Lung microvascular endothelial cell (primary cell): ENCODE measurements at places on chromosomes 16 and 17. TPM values are rescaled to one million over a fixed set of nuclear protein-coding genes. Genes with fewer than 3 reads are reported as not detected.

DNA sequence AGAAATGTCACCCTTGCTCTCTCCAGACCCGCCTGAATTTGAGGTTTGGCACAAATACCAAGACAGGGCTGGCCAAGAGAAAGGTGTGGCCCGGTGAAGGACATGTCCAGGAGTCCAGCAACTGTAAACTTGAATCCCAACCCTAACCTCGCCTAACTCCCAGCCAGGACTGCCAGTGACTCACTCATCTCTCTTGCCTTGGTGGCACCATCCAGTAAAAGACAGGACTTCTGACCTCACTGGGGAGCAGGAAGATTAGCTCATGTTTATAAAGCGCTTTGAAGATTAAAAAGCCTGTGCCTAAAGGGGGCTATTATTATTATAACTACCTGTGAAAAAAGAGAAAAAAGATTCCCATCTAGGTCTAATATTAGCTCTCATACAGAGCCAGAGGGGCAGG lies 335.3 kb downstream of the SOX9 start:
- no peak for DNase-seq

DNA sequence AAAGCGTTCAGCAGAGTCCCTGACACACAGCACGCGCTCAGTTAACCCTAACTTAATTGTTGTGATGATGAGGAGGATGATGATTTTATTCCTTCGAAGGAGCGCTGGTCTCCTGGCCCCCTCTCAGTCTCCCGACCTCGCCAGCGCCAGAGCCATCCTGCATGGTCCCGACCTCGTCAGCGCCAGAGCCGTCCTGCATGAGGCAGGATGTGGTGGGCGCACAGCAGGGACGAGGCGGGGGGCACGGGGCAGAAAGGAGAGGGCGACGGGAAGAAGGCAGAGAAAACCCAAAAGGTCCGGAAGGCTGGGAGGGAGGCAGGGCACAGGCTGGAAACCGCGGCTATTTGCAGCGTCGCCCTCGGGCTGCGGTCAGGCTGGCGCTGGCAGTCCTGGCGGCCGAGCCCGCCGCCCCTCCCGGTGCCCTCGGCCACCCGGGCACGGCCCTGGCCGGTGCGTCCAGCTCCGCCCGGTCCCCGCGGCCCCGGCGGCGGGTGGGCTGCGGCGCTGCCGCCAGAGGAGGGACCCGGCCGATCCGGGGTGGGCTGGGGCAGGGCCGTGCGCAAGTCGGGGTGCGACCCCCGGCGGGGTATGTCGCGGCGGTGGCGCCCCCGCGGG lies 3.0 kb upstream of the TAC4 start:
- DNase-seq, result peak; percentile 27

Gene SPNS2
- total RNA-seq, result 36.6 and 71.4 TPM in 2 replicates

Gene HS3ST3B1
- 0.22 and 1.6 TPM in 2 replicates for total RNA-seq

DNA sequence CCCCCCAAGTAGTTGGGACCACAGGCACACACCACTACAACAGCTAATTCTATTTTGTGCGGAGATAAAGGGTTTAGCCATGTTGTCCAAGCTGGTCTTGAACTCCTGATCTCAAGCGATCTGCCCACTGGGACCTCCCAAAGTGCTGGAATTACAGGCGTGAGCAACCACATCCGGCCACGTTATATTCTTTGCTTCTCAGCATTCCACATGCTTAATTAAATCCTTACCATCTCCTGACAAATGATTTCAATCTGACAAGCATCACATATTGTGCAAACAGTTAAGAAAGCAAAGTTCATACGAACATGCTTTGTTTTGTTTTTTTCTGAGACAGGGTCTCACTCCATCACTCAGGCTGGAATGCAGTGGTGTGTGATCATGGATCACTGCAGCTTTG lies 18.2 kb downstream of the HIGD1B start:
- DNase-seq, result no peak

GRCh38 chr16:87326151-87326571 lies 9.0 kb upstream of the C16orf95 start:
- DNase-seq, result no peak

GRCh38 chr17:27404676-27405075 lies 51.6 kb upstream of the KSR1 start:
- DNase-seq, result no peak

DNA sequence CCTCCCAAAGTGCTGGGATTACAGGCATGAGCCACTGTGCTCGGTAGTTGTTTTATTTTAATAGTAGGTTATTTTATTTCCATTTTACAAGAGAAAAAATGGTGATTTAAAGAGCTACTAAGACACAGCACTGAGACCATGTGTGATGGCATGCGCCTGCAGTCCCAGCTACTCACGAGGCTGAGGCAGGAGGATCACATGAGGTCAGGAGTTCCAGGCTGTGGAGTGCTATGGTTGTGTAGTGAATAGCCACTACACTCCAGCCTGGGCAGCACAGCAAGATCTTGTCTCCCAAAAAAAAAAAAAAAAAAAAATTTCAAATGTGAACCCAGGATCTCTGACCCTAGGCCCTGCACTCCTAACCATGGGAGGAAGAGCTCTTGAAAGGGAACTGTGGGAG lies 3.7 kb downstream of the SERPINF1 start:
- DNase-seq, result no peak

DNA sequence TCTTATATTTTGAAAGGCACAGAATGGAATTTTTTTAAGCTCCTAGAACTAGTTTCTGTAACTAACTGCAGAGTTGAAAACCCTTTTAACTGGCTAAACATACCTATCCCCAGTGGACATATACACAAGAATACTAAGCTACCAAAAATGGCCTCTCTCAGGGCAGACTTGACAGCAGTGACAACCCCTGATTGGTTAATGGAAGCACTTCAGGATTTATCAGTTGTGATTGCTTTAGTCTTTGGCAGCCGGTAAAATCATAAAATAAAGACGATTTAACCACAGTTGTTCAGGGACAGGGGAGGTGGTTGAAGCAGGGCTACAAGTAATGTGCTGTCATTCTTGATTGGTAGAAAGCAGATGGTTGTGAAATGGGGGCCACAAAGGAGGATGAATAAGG lies 452.0 kb upstream of the SOX9 start:
- no peak for DNase-seq

Gene ABCA10
- total RNA-seq, result 0.22 and 0.60 TPM in 2 replicates

Gene OTOP3
- total RNA-seq, result not detected in 2 replicates

GRCh38 chr16:29007730-29008593 lies 23.1 kb downstream of the LAT start:
- DNase-seq, result no peak

DNA sequence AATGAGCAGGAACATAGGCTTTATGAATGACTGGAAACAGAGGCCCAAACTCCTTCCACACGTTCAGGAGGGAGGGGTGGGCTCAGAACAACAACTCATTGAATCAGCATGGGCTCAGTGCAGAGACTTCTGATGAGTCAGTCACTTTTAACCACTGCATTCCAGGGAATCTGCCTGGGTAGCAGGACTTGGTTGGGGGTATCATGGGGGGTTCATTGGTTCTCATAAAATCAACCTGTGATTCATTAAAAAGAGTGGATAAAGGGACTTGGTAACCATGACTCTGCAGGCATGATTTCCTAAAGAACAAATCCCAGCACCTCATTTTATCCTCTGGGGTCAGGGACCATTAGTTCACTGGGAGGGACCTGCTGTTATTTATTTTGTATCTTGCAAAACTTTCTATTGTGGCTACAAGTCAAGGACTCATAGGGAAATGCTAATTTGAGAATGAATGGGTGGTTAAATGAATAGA lies 13.8 kb downstream of the ITGB3 start:
- no peak for DNase-seq

- peak; percentile 83 for DNase-seq
Observed at GRCh38 chr16:86072328-86073102, 173.6 kb downstream of the IRF8 start.

GRCh38 chr16:66954097-66954659 lies 6.9 kb upstream of the CES3 start:
- DNase-seq, result peak; percentile 73

GRCh38 chr17:59680314-59680713 lies 26.9 kb downstream of the PTRH2 start:
- DNase-seq, result peak; percentile 25
